NCI-H2227 treated with DMSO at 0.1 percent for 48 hours (cell line): ENCODE measurements at places on chromosomes 1 and 21.

- no peak for DNase-seq
These were observed 37.8 kb downstream of the FAM78B start for GRCh38 chr1:166129006-166129405.

DNA sequence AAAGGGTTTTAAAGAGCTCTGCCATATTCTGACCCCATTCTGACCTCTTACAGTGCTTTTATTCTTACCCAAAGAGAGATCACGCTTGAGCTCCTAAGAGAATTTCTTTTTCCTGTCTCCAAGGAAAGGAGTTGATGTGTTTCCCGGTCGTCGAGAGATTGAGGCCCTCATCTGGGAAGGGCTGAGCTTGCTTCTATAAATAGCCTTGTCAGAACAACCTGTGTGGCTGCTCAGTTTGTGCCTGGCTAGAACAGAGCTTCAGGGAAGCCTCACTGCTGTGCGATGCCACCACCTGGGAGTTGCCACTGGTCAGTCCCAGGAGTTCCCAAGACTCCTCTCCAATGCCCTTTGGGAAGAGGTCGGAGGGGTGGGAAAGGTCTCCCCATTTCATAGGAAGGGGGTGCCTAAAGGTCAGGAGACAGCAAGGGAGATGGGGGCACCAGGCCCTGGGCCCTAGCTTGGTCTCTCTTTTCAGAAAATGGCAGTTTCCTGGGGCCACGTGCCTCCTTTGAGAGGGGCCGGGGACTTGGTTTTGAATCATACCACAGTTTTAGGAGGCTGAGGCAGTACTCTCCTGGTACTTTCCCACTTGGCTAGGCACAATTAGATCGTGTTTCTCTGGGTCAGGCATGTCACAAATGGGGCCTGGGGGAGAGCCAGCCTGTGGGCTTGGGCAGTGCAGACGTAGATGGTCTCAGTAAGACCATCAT, 52.1 kb downstream of the EIF2D start:
- DNase-seq: peak; percentile 53

DNA sequence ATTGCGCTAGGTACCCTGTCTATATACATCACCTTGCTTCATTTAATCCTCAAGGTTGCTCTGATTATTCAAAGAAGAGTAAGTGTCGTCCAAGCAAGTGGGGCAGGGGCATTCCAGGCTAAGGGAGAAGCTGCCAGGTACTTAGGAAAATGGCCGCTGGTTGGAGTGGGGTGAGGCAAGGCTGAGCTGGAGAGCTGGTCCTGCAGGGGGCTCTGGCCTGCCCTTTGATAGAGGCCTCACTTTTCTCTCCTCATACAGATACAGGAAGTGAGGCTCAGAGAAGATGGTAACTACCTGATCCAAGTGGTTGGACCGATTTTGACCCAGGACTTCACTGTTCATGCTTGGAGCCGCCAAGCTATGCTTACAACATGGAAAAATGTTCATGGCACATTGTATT, 86.9 kb upstream of the ZBTB40 start:
- DNase-seq: no peak

- no peak for DNase-seq
These were observed 48.4 kb upstream of the KAZN start for GRCh38 chr1:14549897-14550620.

DNA sequence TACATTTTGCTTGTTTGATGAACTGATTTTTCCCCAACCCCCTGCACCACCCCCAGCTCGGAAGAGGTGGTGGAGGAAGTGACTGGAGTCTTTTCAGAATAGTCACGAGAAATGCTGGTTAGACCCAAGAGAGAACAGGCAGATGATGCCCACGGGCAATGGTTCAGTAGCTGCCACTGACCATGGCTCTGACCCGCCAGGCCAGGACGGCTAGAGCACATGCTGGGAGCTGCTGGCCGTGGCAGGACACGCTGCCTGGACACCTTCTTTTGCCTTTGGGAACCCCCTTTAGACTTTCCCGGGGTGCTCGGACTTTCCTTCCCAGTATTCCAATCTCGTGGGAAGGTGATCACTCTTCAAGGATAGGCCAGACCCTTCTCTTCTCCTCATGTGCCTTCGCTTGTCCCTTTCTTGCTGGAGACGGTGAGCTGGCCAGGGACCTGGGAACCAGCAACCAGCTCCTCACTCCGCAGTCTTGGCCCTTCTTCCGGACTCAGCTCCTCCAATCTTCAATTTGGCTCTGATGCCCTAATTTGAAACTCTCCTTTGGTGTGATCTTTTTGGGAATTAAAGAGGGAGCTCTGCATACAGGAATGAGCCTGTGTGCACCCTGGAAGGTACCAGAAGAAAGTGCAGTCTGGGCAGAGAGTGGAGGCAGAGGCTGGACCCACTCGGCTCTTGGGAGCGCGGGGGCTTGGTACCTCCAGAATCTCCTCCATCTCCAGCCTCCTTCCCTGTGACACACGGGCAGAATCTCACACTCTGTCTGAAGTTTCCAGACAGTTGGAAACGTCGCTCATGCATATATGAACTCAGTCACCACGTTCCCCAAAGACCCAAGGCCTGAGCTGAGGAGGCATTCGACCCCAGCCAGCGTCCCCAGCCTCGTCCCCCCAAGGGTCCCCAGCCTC, 4.0 kb upstream of the PDE9A start:
- DNase-seq: no peak

- no peak for DNase-seq
These were observed 1046.7 kb upstream of the B3GALT2 start for GRCh38 chr1:194233069-194233468.

GRCh38 chr1:60990714-60991090, 91.7 kb upstream of the NFIA start:
- no peak for DNase-seq

DNA sequence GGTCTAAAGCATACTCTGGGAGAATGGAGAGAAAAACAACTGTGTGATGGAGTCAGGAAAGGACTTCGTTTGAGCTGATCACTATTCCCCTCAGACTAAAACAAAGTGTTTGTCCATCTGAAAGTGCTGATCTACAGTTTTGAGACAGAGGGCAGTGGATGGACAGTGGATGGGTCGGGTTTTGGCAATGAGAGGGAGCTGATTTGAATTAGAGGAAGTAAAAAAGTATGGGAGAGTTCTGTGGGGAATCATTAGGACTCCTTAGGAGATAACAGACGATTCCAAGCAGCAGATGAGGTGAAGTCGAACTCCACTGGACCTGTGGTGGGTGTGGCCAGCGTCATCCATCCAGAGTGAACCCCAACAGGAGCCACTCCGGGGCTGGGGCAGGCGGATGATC, 62.3 kb downstream of the PTGS2 start:
- no peak for DNase-seq

DNA sequence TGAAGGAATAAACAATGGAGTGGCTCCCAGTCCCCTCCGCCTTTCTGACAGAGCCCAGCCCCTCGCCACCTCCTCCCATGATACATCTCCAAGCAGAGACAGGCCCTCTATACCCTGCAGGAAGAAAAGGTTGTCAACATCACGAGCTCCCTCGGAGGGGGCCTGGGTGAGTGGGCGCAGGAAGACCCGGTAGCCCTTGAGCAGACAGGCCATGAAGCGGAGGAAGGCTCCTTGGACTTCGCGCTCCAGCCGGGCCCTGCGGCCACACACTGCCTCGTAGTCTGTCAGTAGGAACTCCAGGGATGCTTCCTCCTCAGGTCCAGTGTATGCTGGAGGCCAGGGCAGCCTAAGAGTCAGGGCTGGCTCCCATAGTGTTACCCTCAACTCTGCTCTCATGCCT, 7.0 kb downstream of the DENND4B start:
- DNase-seq: no peak

- DNase-seq: no peak
These were observed 1.5 kb upstream of the S100A14 start for GRCh38 chr1:153617663-153618062.

- no peak for DNase-seq
These were observed 407.9 kb upstream of the LYPLAL1 start for GRCh38 chr1:218765753-218766152.

GRCh38 chr1:86953167-86953566, 38.7 kb downstream of the HS2ST1 start:
- DNase-seq: no peak

- no peak for DNase-seq
These were observed 86.5 kb upstream of the TNR start for GRCh38 chr1:175829845-175830244.

DNA sequence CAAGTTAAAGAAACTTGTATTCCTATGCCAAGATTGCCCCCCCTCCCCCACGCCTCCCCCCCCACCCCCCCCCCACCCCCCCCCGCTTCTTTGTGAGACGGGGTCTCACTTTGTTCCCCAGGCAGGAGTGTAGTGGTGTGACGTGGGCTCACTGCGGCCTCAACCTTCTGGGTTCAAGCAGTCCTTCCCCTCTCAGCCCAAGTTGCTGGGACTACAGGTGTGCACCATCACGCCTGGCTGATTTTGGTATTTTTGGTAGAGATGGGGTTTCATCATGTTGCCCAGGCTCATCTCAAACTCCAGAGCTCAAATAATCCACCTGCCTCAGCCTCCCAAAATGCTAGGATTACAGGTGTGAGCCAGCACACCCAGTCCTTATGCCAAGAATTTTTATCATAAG, 136.6 kb downstream of the POU2F1 start:
- no peak for DNase-seq

DNA sequence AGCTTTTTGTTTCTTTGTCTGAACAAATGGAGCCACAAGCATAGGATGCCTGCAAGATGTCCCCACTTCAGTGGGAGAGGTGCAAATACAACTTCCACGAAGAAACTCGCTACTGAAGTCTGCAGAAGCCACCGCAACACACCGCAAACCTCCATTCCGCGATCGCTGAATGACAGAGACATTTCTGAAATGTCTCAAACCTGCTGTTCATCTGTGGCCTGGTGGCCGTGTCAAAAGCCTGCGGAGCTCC, 1.0 kb downstream of the TP53BP2 start:
- no peak for DNase-seq

GRCh38 chr1:121522061-121522759, 337.4 kb downstream of the SRGAP2C start:
- no peak for DNase-seq

DNA sequence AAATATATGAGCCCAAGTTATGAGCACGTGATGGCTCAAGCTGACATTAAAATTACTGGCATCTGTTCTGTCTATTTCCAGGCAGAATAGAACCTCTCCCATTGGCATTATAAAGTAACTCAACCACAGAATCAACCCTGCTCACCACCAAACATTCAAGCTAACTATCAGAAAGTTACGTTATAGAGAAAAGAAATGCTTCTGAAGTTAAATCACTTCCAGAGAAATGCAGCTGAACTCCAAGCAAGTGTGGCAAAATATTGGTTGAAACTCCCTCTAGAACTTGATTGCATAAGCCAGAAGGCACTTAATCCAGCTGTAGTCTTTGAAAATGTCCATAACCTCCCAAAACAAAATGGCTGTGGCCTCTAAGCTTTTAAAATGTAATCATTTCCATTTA, 36.2 kb upstream of the UBE2U start:
- DNase-seq: no peak

DNA sequence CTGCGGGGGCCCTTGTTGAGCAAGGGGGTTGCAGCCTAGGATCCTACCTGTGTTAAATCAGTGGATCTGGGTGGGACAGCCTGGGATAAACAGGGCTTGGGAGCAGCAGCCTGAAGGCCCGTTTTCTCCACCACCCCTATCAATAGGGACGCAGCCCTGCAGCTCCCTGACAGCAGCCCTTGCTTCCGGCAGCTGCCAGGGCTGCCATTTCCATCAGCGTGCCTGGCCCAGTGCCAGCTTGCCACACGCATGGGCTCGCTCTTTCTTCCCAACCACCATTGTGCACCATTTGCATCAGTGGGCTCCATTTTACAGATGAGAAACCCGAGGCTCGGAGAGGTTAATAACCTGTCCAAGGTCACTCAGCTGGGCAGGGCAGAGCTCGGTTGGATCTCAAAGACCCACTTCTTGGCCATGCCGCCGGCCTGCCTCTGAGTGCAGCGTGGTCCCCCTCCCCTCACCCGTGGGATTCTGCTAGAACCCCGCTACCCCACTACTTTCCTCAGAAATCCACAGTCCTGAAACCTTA, 3.8 kb downstream of the WNT4 start:
- no peak for DNase-seq

- DNase-seq: no peak
These were observed 8.6 kb downstream of the RIIAD1 start for GRCh38 chr1:151729966-151730291.

- no peak for DNase-seq
These were observed 95.6 kb downstream of the MT1HL1 start for GRCh38 chr1:236908669-236909068.

DNA sequence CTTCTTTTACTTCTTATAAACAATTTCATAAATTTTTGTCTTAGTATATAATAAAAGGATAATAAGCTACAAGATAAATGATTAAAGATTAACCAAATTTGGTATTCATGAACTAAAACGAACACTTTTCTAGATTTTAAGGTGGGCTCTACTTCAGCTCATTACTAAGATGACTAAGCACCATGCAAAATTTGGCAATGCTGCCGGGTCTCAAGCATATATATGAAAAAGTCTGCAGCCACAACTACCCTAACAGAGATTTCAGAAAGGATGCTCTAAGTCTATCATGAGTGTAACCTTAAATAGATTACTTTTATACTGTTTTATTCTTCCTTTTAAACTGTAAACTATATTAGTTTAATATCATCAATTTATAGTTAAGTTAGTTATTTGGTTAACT, 47.8 kb downstream of the BRWD1 start:
- no peak for DNase-seq

DNA sequence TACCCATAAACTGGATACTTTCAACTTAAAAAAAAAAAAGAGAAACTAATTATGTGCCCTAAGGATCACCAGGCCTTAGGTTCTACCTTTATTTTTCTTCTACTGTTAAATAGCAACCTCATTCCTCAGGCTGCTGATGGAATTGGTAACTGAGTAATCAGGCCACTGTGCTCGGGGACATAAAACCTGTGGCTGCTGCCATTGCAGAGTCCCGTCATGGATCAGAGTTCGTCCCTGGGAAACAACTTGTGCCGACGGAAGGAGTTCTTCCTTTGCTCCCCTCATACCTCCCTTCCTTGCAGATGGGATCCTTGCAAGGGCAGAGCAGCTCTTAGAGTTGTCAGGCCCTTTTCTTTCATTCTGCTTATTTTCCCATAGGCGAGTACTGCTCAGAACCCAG, 123.6 kb downstream of the PBX1 start:
- no peak for DNase-seq

GRCh38 chr1:105399716-105400115, 1650.0 kb downstream of the AMY1C start:
- no peak for DNase-seq

GRCh38 chr21:34857122-34857713, 188.4 kb downstream of the CLIC6 start:
- DNase-seq: no peak

DNA sequence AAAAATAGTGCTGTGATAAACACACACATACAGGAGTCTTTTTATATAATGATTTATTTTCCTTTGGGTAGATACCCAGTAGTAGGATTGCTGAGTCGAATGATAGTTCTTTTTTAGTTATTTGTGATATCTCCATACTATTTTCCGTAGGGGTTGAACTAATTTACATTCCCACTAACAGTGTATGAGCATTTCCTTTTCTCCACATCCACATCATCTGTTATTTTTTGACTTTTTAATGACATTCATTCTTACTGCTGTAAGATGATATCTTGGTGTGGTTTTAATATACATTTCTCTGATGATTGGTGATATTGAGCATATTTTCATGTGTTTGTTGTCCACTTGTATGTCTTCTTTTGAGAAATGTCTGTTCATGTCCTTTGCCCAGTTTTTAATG, 78.3 kb downstream of the NIBAN1 start:
- DNase-seq: no peak

GRCh38 chr1:66617362-66618184, 83.6 kb downstream of the SGIP1 start:
- no peak for DNase-seq

GRCh38 chr21:40021558-40022351, 154.5 kb downstream of the PCP4 start:
- DNase-seq: no peak
